Activated T-helper 2 cell treated with anti-CD3 and anti-CD28 coated beads, Interferon-gamma antibody, Interleukin-2, Interleukin-4, amounts not matched to agents 10 μg/mL and 5 μg/mL and 100 μg/mL, durations not matched to agents 14 hours and 24 hours and 36 hours (primary cell): ENCODE measurements at places on chromosomes 1 and 21. TPM values are rescaled to one million over a fixed set of nuclear protein-coding genes. Genes with fewer than 3 reads are reported as not detected.

Gene IFFO2
- total RNA-seq: 48.5 and 49.4 TPM in 2 replicates

DNA sequence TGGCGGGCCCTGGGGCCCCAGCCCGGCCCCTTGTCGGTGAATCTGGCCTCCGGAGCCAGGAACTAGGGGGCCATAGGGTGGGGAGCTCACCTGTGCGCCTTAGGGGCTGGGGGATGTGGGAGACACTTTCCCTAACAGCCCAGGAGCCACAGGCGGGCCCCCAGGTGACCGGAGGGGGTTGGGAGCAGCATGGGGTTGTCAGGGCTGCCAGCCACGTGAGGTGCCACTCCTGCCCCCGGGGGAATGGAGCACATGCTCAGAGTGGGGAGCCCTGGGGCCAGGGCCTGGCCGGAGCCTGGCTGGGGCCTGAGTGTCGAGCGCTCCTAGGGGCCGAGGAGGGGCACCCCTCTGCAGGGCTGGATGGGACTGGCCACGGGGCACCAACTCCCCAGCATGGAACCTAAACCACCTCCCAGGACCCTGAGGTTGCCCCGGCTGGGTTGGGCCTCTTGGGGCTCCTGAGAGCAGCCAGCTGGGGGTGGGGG, 19.9 kb downstream of the PRXL2B start:
- H3K27me3 ChIP-seq: peaks cover 2% of the 10 kb centered on the region
- no peaks in the 10 kb centered on the region for H3K36me3 ChIP-seq
- H3K4me1 ChIP-seq: no peaks in the 10 kb centered on the region
- no peak overlapping the region for H3K27ac ChIP-seq
- no peak overlapping the region for H3K4me3 ChIP-seq

DNA sequence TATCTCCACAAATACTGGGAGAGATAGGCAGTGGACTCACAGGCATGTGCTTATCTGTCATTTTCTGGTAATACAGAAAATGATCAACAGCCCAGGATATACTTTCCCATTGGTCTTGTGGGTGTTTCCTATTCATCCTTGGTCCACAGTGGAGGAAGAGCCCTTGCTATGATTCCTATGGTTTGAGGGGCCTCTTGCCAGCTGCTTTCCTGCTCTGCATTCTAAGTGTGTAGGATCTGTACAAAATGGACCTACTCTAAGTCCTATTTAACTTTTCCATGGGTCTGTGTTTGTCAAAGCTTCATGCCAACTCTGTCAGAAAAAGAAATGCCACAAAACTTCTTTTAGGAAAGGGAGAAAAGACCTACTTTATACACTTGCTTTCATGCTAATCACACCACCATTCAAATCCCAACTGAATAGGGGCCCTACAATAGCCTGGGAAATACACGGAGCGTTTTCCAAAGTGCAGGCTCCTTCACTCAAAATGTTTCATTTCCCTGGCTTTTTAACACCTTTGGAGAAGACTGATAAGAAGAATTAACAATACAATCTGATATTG, 16.4 kb downstream of the PLPP3 start:
- no peaks in the 10 kb centered on the region for H3K36me3 ChIP-seq
- H3K27me3 ChIP-seq: no peaks in the 10 kb centered on the region
- H3K4me1 ChIP-seq: no peaks in the 10 kb centered on the region

GRCh38 chr1:212600071-212600915, 8.3 kb upstream of the ATF3 start:
- no peak overlapping the region for H3K27ac ChIP-seq
- H3K4me3 ChIP-seq: no peak overlapping the region
- peaks cover 31% of the 10 kb centered on the region for H3K27me3 ChIP-seq
- DNase-seq: no peak
